A549 treated with RU486 at 1 μM for 4 hours (cell line): ENCODE measurements at places on chromosomes 3 and 15. TPM values are rescaled to one million over a fixed set of nuclear protein-coding genes. Genes with fewer than 3 reads are reported as not detected.

The SCN5A gene
- 0.63 to 1.7 TPM (median 0.90 TPM) in 5 replicates for total RNA-seq

The NUP210 gene
- total RNA-seq, result 28.6 to 40.7 TPM (median 37.5 TPM) in 5 replicates

The TRIM42 gene
- not detected in 5 replicates for total RNA-seq

The TCTA gene
- 20.2 to 25.5 TPM (median 23.4 TPM) in 5 replicates for total RNA-seq

The AADAC gene
- 13.0 to 20.7 TPM (median 16.7 TPM) in 5 replicates for total RNA-seq

The SEMA6D gene
- not detected in 5 replicates for total RNA-seq

The OPA1 gene
- 25.3 to 37.0 TPM (median 29.7 TPM) in 5 replicates for total RNA-seq

The NR2E3 gene
- 0.14 to 0.29 TPM (median 0.19 TPM) in 4 of 5 replicates, not detected in the other for total RNA-seq
